ENCODE measurements at places on chromosomes 11 and 22.

DNA sequence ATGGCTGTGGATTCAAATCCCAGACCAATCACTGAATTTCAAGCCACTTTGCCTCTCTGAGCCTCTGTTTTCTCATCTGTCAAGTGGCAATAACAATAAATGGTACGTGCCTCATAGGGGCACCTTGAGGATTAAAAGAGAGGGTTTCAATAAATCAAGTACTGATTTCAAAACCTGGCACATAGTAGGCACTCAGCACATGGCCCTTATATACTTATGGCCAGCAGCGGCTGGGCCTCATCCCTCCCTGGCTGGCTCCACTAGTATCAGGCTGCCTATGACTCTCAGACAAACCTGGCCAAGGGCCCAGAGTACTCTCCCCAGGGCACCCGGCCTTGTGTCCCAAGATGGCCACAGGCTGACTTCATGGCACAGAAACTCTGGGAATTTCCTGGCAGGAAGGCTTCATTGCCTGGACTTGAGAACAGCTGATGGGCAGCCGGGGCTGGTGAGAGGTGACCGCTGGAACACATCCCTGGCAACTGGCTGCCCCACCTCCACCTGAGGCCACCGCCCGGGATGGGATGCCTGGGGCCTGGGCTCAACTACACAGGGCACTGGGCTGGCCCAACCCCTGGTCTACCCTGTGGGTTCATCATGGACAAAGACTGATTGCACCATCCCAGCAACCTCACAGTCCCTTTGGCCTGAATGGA is 3.4 kb downstream of the FADS3 start:
- no peak for DNase-seq

DNA sequence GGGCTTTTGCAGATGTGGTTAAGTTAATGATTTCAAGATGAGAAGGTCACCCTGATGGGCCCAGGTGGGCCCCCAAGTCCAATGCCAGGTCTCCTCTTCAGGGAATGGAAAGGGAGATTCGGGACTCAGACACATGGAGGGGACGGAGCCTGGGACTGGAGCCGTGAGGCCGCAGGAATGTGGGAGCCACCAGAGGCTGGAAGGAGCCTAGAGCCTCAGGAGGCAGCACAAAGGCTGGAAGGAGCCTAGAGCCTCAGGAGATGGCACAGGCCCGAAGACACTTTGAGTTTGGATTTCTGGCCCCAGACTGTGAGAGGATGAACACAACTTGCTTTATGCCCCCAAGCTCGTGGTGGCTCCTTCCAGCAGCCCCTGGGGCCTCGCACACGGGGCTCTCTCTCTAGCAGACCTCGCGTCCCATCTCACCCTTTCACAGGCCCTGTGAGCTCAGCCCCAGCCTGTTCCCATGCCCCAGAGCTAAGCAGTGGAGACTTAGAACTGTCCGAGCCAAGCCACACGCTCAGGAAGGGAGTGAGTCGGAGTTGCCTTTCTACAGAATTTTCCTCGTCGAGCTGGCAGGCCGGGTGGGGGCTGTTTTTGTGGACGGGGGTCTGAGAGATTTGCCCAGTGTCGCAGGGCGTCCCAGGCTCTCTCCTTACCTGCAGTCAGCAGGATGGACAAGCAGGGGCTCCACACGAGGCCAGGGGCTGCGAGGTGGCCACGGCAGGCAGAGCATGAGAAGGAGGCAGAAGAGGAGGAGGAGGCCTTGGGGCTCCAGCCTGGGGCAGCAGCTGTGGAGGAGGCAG is 937.6 kb downstream of the BRD1 start:
- DNase-seq: no peak

DNA sequence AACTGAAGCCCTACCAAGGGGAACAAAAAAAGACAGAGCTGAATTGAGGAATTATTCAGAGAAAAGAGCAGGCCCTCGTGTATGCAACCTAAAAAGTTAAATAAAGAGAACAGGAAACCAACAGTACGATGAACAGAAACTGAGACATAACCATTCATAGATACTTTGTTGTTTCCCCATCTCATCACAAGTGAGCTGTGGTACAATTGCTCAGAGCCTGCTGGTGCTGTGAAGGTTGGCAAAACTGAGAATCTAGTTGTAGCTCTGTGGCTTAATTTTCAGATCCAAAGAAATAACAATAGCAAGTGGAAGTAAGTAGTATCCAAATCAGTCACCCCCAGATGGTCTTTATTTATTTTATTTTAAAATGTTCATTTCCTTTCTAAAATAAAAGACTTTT is 37.7 kb upstream of the BLID start:
- DNase-seq: no peak

GRCh38 chr11:94338651-94339050 is 34.3 kb downstream of the IZUMO1R start:
- no peak for DNase-seq

GRCh38 chr11:27319072-27319471 is 43.9 kb downstream of the CCDC34 start:
- no peak for DNase-seq

- DNase-seq: no peak
Observed at GRCh38 chr11:826836-827145, 928 bp upstream of the CRACR2B start.

DNA sequence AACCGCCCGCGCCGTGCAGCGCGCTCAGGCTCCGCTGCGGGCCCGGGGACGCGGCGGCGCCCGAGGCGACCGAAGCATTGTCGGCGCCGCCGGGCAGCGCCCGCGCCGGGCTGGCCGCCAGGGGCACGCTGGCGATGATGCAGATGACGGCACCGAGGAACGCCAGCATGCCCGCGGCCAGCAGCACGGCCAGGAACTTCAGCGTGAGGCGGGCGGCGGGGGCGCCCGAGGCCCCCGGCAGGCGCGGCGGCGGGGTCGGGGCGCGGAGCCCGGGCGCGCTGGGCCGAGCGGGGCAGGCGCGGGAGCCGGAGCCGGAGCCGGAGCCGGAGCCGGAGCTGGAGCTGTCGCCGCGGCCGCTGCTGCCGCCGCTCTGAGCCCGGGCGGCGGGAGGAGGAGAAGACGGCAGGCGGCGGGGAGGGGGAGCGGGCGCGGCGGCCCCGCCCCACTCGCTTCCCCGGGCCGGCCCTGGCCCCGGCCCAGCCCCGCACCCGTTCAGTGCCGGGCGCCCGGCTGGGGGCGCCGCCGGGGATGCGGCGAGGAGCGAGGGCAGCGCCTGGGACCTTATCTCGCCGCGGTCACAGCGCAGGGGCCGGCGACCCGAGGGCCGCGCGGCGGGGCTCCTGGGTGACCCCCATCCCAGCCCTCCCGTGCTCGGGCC is at the start of gene NPTXR:
Gene NPTXR (minus strand): TSS at position 372 of the 658 bp plus-strand sequence.
- no peak for DNase-seq

DNA sequence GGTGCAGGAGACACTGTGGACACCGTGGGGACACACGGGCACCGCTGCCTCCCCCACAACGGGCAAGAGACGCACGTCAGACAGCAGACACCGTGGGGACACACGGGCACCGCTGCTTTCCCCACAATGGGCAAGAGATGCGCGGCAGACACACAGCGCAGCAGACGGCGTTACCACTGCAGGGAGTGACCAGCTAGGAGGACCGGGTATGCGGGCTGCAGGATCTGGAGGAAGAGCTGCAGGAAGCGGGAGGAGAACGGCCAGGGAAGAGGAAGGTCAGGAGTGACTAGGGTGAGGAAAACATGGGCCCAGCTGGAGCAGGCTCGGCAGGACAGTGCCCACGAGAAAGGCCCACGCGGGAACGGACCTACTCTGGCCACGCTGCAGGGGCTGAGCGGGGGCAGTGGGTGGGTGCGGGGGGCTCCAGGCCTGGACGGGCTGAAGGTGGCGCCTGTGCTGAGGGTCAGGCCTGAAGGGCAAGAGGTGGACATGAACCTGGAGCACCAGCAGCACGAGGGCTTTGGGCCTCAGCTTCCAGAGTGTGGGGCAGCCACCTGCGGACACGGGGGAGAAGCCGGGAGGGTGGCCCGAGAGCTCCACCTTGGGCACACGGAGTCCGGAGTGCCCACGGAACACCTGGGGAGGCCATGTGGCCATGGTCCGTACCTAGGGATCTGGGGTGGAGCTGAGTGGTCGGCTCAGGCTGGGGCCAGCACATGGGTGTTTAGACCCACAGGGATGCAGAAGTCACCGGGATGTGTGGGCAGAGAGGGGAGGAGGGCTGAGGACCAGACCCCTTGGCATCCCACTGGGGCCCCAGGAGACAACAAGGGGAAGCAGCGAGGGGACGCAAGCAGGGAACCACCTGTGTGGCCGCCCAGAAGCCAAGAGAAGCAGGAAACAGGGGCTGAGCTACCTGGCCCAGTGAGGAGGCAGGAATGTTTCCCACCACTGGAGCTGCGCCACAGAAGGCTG is 16.5 kb downstream of the TOLLIP start:
- no peak for DNase-seq

DNA sequence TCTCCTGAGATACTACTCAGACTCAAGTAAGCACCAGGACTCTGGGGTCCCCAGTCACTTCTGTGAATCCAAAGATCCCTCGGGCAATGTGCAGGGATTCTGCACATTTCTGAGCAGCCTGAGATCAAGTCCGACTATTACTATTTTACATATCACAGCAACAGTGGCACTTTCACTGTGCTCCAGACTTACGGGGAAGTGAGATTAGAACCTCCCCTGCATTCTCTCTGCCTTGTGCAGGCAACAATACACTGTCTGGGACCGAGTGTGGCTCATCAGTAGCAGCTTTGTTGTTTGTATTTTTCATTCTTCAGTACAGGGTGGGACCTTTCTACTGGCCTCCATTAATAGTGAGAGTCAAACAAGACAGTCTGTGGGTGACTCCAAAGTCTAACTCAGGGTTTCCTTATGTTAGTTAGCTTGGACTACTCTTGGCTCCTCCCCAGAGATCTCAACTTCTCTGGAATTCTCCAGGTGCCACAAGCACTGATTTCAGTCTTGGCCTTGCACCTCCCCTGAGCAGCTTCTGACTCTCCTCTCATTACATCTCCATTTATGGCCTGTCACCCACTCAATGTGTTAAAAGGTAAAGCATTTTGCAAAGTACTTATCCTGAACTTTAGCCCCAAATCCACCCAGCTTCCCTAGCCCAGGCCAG is 76.2 kb upstream of the TOP3B start:
- no peak for DNase-seq

GRCh38 chr22:43411869-43412807 is at the start of gene MPPED1:
Gene MPPED1, plus strand, starts transcription at chr22:43412014. Its CDS starts 12,972 bp downstream, at chr22:43424986.
- no peak for DNase-seq

GRCh38 chr22:21866833-21867527 is 465 bp downstream of the MAPK1 start:
- no peak for DNase-seq

- DNase-seq: no peak
Observed at GRCh38 chr11:95764267-95764898, 25.2 kb downstream of the FAM76B start.

- DNase-seq: no peak
Observed at GRCh38 chr11:1116104-1116503, 41.4 kb downstream of the MUC2 start.

DNA sequence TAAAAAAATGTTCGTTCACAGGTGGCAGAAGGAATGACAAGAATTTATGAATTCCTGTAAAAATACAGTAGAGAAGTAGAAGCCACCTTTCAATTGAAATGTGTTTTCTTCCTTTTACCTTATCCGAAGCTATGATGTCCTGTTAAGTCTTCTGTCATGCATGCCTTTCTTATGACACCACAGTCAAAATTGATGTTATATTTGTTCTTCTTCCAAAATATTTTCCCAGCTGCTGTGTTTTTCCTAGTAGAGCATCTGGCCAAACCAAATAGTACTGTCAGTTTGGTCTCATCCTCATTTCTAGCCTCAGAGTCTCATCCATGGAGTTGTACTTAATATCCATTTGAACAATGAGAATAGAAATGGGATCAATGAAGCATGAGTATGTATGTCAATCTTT is 206.1 kb downstream of the PGR start:
- no peak for DNase-seq

DNA sequence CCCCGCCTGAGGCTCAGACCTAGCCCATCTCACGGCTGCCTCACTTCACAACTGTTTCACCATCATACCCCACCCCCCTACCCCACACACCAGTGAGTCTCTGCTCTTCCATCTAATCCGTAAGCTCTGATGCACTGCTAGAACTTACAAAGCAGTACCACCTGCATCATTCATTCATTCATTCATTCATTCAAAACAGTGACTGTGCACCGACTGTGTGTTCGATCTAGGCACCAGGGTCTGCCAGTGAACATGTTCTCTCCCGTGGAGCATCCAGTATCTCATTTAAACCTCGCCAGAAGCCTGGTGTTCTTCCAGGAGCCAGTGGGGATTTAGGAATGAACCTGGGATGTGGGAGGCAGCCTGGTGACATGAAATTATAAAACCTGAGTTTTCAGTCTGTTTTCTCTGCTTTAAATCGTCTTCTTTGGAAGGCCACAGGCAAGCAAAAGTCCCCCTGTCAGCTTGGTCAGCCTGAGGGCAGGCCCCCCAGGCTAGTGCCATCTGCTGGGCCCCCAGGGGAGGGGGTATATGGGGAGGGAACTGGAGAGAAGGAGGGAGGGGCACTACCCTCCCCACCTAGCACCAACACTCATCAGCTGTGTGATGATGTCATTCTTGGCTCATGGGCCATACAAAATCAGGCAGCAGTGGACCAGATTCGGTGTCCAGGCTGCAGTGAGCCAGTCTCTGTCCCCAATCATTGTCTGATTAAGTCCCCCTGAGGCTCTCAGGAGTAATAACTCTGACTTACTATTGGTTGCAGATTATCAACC is 18.4 kb downstream of the TMPRSS6 start:
- DNase-seq: no peak

- no peak for DNase-seq
Observed at GRCh38 chr11:85096939-85097338, 530.2 kb downstream of the DLG2 start.

DNA sequence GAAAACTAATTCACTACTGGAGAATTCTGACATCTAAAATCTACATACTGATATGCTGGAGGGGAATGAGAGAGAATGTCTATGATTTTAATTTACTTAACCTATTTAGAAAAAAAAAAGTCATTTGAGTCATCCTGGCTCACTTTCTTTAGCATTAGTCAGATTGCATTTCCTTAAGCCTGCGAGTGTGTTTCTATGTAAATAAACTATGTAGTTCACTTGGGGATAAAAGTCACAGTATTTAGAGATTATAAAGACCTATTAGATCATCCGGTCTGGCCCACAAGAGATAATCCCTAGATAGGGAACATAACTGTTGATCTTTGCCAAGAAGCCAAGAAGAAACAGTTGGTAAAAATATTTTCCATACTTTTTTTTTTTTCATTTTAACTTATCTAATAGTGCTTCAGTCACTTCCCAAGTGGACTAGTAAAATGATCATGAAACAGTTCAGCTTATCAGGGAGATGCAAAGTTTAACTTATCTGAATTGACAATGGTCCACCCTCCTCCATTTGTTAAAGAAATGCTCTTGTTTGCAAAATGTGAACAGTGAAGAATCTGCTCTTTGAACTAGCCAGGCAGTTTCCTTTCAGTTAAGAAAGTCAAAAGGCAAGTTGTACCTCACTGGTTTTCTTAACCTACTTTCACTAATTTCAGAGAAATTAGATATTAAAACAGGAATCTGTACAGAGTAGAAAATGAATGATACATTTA is 21.2 kb upstream of the BLID start:
- no peak for DNase-seq

All from cortex of kidney (tissue), 1 donor.